Activated T-helper 1 cell treated with anti-CD3 and anti-CD28 coated beads, Interleukin-2, amount 50 U/mL, for 16 hours (primary cell): ENCODE measurements at places on chromosomes 12 and 14.

GRCh38 chr12:102955926-102956737 lies 1.3 kb upstream of the ASCL1 start:
- DNase-seq: no peak

DNA sequence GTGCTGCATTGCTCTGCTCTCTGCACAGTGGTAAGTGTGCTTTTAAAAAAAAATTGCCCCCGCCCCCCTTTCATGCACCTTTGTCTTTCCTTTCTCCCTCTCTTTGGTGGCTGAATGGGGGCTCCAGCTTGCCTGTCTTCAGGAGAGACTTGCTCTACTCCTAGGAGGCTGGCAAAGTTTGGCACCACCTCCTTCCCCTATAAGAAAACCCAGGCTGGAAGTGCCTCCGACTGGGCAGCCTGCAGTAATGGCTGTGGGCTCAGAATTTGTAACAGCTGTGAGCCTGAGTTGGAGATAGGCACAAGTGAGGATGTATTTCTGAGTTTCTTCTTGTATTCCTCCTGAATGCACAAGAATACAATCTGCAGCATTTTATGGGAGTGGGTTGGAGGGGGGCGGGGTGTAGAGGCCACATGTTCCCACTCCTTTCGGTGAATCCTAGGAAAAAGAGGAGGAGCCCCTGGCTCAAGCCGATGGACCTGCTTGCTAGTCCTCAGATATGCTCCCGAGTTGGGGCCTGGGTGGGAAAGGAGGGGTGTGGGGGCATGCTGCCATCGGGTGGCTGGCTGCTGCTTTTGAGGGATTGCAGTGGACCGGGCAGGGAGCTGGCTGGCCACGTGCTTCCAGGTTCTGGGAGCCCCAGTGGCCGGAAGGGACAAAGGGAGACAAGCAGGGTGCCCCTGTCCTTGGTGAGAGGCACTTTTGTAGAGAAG lies 124.3 kb downstream of the TSPAN9 start:
- DNase-seq: no peak

DNA sequence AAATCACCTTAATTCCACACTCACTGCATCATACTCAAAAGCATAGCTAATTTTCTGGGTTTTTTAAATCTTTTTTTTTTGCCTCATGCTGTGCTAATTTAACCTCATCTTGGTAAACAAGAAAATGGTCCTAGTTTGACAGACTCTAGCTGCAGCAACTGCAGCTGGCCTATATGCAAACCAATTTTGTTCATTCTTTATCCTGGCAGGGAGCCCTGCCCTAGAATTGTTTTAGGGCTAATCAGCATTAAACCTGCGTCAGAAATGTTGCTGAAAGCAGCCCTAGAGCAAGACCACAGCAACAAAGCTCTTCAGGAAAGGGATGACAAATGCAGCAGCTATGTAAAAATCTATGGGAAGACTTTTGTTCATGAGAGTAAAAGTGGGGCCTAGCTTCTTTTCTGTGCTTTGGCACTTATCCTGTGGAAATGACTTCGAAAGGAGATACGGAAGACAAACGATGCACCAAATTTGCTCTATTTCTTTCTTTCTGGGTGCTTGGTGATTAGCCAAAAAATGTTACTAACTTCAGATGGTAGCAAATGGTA lies 72.2 kb downstream of the DENND5B start:
- no peak for DNase-seq

- no peak for DNase-seq
Observed at GRCh38 chr12:26782372-26783130, 50.4 kb downstream of the ITPR2 start.

DNA sequence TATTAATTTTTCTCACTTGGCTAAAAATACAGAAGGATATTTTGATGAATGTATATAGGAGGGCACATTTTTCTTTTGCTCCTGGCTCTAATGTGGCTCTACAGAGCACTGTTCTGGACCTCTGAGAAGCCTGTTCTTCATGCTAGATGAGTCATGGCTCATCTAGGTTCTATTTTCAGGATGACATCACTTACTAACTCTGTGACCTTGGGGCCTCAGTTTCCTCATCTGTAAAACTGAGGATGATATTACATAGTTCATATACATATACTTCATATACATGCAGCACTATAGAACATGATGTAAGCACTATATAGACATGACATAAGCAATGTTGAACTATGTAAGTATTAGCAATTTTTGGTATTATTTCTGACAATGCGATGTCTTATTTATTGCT lies 35.8 kb downstream of the SOCS2 start:
- DNase-seq: no peak

- no peak for DNase-seq
Observed at GRCh38 chr12:104994336-104994735, 8.2 kb downstream of the NOPCHAP1 start.

DNA sequence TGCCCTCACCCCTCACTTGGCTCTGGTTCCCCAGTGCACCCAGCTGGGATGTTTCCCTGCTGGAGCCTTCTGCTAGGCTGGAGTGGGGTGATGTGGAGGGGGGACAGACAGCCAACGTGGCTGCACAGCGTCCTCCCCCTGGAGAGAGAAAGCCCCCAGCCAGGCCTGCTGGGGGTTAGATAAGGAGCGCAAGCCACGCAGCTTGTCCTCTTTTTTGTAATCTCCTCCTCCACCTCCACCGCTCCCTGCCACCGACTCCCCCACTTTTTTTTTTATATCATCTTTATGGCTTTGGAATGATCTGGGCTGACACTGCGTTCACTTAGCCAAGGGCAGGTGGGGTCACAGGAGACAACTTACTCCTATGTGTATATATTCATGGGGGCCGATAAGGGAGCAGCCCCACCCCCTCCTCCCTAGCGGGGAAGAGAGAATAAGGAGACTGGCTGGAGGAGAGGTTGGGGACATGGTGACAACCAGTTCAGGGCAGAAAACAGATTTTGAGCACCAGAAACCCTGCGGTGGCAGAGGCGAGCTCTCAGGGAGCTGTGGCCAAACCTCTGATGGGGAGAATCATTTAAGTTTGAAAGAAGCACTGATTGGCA lies 169.9 kb upstream of the LHX5 start:
- DNase-seq: no peak
